ENCODE measurements at places on chromosomes 13 and 19.

- no peak for DNase-seq
Measured at GRCh38 chr13:29464105-29464679, 131.3 kb downstream of the SLC7A1 start.

DNA sequence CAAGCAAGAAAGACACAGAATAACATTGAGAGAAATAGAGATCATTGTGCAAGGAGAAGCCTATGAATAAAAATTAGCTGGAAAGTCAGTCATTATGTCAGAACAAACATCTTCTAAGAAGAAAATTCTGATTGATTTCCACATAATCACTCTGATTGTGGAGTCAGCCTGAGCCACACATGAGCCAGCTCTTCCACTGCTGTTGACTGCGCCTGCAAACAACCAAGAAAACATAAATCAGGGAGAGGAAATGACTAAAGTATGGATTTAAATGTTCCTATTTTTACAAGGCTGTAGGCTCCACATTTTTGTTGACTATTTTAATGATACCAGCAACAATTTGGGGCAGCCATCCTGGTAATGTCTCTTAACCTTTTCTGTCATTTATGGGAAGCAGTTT, 962.3 kb downstream of the EFNB2 start:
- no peak for DNase-seq

GRCh38 chr19:17526922-17527321, 15.5 kb downstream of the PGLS start:
- no peak for DNase-seq

GRCh38 chr19:40614622-40615411, 13.6 kb downstream of the LTBP4 start:
- peak; percentile 80 for DNase-seq

GRCh38 chr19:19448238-19448544, 42.7 kb downstream of the GATAD2A start:
- DNase-seq = no peak

GRCh38 chr13:98293570-98294142, 116.6 kb upstream of the RNF113B start:
- no peak for DNase-seq

GRCh38 chr13:59492030-59492636, 671.6 kb downstream of the DIAPH3 start:
- no peak for DNase-seq

GRCh38 chr19:38057959-38058690, 151.1 kb downstream of the SIPA1L3 start:
- peak; percentile 79 for DNase-seq

GRCh38 chr19:39307046-39307821, 11.0 kb downstream of the IFNL1 start:
- no peak for DNase-seq

- no peak for DNase-seq
Measured at GRCh38 chr13:45889590-45890243, 38.2 kb upstream of the SIAH3 start.

GRCh38 chr13:110714797-110715394, 1.4 kb downstream of the ING1 start:
- peak; percentile 65 for DNase-seq

- DNase-seq = no peak
Measured at GRCh38 chr19:2033115-2033824, 17.8 kb upstream of the BTBD2 start.

DNA sequence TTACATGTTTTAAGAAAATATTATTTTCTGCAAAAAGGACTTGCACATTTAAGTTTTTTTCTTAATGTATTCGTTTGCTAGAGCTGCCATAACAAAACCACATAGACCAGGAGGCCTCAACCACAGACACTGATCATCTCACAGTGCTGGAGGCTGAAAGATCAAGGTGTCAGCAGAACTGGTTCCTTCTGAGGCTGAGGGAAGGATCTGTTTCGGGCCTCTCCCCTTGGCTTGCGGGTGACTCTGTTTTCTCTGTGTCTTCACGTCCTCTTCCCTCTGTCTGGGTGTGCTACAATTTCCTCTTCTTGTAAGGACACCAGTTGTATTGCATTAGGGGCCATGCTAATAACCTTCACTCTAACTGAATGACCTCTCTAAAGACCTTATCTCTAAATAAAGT, 364.2 kb downstream of the IRS2 start:
- no peak for DNase-seq

DNA sequence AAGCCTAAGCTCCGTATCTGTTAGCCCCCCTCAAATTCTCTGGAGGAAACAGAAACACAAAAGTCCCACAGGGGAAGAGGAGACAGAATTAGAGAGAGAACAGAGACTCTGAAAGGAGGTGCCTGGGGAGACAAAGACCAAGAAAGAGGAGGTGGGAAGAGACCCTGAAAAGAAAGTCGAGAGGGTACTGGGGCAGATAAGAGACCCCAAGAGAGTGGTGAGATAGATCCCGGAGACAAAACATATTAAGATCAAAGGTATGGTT, 915 bp upstream of the GRWD1 start:
- DNase-seq = no peak
